Activated CD8-positive, alpha-beta memory T cell treated with anti-CD3 and anti-CD28 coated beads, Interleukin-2, amount 10 ng/mL, durations not matched to agents 7 days and 5 days (primary cell): ENCODE measurements at places on chromosomes 12 and 14. TPM values are rescaled to one million over a fixed set of nuclear protein-coding genes. Genes with fewer than 3 reads are reported as not detected.

DNA sequence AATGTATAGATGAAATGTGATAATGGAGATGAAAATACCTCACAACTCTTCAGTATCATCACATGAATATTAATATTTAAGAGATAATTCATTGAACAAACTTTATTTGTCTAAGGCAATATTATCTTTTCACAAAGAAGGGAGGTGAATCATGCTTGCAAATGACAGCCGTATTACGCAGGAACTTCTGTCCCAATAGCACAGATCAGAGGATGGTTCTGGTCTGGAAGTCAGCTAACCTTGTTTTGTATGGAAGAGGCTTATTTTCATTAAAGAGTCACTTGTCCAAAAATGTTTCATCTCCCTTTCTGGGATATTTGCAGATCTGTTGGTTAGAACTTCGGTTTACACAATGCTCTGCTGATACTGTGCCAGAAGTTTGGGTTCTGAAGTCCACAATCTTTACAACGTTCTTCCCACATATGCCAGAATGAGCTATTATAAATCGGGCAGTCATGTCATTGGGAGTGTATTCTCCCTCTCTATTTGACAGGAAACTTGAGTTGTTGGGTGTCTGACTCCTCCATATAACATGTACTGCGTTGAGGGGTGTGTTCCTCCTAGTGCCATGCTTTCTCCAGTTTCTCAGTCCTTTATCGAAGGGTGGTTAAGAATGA is 29.8 kb downstream of the YY1 start:
- no peak for DNase-seq

DNA sequence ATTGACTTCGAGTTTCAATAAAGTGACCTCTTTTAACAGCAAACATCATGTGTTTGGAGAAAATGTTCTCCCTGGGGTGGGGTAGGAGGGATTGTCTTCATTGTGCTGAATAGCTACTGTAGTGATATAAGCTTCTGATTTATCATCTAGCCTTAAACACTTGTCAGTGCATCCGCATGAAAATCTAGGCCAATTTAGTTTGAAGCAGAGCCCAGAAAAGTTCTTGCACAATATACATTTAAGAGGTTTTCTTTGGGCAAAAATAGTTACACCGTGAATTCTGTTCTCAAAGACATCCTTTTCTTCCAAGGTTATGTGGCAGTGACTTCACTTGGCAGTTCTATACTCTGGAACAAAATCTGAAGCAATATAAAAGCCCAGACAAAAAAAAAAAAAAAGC is 136.0 kb upstream of the IFNG-AS1 start:
- DNase-seq = no peak

Gene BCL2L14
- 12.2 TPM for total RNA-seq

- no peak for DNase-seq
These were observed 117.2 kb downstream of the NUAK1 start for GRCh38 chr12:106021516-106021915.

DNA sequence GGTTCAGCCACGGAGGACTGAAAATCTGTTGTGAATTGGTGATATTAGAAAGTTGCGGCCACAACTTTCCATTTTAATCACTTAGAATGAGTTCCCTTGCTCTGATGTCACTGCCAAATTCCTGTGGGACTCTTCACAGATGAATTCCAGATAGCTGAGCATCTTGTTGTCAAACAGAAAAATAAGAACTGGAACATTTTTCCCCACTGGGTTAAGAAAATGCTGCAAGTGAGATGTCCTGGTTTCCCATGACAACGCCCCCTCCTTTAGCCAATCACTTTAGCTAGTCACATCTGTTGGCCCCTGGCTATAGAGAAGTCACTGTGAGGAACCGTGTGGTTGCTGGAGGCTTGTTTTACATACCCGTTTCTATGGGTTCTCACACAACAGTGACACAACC is 135.9 kb downstream of the KTN1 start:
- DNase-seq = no peak

- DNase-seq = no peak
These were observed 512.1 kb downstream of the DIO2 start for GRCh38 chr14:79699206-79699605.

Gene KRT6A
- not detected for total RNA-seq

Gene TMEM132C
- total RNA-seq = not detected

Gene ABHD12B
- not detected for total RNA-seq

Gene FGF23
- total RNA-seq = not detected

- no peak for DNase-seq
These were observed 2.0 kb upstream of the P3H3 start for GRCh38 chr12:6826125-6826733.

DNA sequence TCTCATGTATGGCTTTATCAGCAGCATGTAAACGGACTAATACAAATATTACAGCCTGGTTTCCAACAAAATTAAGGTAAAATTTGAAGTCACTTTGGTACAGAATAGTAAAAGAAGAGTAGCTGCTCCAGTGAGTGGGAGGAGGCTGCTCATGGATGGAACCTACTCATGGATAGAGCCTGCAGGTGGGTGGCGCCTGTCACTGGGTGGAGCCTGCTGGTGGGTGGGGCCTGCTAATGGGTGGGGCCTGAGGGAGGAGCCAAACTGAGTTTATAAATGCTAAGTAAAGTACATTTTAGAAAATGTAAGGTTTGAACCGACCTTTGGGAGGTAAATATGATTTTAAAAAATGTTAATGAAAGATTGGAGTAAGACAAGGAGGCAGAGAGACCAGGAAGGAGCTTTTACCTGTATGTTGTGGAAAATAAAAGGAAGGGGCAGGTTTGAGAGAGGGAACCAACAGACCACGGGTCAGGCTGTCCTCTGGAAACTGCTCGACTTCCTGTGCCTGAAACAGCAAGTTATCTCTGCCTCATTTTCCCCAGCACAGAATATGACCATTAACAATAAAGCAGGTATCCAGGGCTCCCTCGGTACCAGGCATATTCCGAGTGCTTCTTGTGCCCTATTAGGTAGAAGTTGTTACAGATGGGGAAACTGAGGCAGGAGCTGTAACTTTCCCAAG is 55.9 kb upstream of the SEL1L start:
- no peak for DNase-seq

Gene FAM181A
- total RNA-seq = not detected

DNA sequence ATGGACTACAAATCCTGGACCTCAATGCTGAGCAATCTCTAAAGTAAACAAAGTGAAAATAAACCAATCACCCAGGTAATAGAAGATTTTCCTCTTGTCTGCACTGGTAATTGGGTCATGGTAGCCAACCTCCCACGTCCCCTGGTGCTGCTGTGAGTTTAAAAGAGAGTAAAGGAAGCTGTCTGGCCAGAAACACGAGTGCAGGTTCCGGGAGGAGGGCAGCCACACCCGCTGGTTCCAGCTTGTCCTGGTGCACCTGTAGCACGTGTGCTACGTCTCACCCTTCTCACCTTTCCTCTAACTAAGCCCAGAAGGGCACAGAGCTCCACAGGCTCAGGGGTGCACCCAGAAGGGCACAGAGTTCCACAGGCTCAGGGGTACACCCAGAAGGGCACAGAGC is 5.4 kb downstream of the CRACR2A start:
- DNase-seq = peak; percentile 45

DNA sequence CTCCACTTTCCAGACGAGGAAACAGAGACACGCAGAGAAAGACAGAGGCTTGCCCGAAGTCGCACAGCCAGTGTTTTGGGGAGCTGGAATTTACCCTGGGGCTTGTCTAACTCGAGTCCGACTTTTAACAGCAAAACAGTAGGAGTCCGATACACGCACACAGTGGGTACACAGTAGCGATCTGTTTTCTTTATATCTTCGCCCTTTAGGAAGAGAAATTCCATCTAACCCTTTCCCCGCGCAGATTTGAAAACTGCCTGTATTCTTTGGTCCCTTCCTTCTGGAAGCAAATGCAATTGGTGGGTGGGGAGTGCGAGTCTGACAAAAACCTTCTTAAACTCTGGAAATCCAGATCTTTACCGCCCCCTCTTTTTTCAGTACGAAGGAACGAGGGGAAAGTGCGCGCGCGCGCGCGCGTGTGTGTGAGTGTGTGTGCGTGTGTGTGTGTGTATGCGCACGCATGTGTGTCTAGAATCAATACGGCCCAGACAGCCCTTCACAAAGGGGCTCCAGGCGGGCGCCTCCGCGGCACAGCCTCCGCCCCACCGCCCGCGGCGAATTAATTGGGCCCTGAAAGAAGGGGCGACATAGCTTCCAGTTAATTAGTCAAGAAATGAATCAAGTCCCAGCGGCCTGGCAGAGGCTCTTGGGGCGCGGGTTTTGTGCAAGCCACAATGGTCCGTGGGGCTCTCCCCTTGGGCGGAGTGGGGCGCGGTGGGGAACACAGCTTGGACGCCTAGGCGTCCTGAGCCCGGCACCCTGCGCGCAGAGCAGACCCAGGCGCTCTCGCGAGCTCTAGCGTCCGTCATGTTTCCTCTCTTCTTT is 14.0 kb upstream of the TBX3 start:
- DNase-seq = no peak

DNA sequence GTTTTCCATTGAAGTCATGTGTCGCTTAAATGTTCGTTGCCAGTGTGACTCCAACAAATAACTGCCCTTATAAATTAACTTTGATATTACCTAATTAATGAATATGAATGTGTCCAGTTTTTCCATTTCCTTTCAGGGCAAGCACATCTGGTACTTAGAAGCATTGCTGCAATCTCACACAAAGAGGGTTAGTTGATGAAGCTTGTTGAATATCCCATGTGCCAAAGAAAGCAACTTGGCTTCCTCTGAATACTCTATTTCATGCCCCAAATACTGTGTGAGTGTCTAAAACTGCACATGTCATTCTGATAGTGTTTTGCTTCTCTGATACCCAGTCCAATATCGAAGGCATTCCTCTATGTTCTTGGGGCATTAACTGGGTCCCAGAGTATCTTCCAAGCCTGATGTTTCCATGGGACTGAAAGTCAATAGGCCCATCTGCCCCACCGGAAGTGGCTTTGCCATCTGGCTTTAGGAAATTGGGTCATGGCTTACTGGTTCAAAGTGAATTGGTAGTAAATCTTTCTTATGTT is 75.8 kb upstream of the CNTN1 start:
- no peak for DNase-seq

Gene ZNF641
- 12.6 TPM for total RNA-seq

Gene P3H3
- total RNA-seq = 0.99 TPM

Gene CD69
- 104 TPM for total RNA-seq

- no peak for DNase-seq
These were observed 76.9 kb downstream of the ESR2 start for GRCh38 chr14:64217308-64217707.

Gene LAG3
- total RNA-seq = 420 TPM

DNA sequence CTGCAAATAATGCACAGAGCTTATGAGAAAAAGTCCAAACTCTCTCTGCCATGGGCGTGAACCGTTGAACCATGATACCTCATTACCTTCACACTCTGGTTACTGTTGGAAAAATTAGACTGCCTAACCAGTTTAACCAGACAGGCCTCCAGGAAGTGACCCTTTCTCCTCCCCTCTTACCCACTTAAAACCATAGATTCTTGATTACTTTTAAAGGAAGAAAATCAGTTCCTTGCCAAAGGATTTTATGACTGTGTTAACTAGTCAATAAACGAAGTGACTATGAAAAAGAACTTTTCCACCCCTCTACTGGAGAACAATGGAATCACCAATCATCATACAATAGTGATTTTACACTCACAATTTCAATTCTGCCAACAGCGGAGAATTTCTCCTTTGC is 254.0 kb upstream of the ATP2B1 start:
- DNase-seq = no peak

DNA sequence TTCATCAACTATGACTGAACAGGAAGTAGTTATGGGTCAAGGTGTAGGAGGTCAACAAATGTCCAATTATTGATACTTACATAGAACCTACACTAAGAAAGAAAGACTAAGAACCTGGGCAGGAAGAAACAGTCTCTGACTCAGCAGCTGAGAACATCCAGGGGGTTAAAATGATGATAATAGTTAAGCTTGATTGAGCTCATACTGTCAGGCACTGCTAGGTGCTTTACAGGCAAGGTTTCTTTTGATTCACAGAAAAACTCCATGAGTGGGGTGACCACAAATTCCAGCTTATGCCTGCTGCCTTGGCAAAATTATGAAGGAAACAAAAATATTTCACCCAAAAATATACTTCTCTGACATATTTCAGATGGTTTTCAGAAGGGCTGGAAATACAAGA is 75.0 kb downstream of the ACADS start:
- no peak for DNase-seq

DNA sequence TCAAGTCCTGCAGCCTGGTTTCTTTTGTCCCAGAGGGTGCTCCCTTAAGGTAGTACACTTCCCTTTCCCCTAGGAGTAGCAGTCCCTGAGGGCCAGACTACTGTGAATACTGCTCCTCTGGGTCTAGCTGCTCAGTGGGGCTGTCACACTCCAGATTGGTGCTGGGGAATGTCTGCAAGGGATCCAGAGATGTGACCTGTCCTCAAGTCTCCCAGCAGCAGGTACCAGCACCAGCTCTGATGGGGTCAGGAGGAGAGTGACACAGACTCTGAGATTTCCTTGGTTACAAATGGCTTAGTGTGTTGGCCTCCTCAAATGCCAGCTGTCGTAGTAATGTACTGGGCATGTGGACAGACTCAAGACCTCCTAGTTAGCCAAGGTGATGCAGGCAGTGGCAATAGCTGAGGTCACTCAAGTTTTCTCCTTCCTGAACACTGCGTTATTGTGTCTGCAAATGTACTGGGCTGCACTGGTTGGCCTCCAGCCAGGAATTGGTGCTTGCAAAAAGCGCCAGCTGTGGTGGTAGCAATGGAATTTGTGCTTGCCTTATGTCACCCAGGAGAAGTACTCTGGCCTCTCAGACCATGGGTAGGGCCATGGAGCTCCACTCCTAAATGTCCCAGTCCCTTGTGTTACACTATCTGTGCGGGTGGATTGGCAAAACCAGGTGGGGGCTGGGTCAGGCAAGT is 36.4 kb upstream of the AEBP2 start:
- DNase-seq = no peak

DNA sequence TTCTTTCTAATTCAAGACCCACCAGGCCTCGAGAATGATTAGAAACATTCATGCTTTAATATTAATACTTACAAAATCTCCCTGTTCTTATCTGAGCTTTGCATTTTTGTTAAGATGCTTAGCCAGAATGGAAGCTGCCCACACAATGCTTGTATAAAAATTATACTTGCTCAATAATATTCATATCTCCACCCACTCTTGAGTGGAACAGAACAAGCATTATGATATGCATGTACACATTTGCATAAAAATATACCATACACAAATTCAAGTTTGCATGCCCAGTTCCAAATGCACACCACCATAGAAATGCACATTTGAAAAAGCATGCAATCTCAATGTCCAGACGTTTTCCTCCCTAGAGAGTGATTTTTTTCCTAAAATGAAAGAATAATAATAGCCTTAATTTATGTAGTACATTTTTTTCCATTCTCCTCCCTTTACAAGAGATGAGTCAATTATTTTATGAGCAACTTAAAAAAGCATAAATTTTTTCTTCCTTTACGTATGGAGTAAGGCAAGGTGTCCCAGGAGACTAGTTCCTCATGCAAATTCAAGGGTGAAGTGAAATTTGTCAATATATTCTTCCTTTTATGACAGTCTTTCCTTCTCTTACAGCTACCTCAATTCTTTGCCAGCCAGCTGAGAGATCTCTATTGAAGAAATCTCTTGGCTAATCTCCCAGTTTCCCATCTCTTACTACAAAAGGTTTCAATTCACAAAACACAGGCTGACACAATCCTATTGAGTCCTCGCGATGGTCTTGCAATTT is 313.1 kb upstream of the GARIN6 start:
- DNase-seq = no peak
